HFFc6 (cell line): ENCODE measurements at places on chromosomes 13 and 19. TPM values are rescaled to one million over a fixed set of nuclear protein-coding genes. Genes with fewer than 3 reads are reported as not detected.

DNA sequence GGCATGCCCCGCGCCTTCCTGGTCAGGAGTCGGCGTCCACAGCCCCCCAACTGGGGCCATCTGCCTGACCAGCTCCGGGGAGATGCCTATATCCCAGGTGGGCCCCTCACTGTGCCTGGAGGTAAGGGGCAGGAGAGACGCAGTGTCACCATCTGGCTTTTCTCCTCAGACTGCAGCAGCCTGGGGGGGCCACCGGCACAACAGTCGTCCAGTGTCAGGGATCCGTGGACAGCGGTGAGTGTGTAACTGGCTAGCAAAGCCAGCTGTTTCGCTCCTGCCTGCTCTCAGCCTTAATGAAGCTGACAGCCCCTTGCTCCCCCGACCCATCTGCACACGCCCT, 227 bp downstream of the OVOL3 start:
- no peak for DNase-seq
- peaks cover 18% of the 10 kb centered on the region for H3K4me1 ChIP-seq
- H3K27ac ChIP-seq, result no peak overlapping the region
- H3K36me3 ChIP-seq, result peaks cover 21% of the 10 kb centered on the region

DNA sequence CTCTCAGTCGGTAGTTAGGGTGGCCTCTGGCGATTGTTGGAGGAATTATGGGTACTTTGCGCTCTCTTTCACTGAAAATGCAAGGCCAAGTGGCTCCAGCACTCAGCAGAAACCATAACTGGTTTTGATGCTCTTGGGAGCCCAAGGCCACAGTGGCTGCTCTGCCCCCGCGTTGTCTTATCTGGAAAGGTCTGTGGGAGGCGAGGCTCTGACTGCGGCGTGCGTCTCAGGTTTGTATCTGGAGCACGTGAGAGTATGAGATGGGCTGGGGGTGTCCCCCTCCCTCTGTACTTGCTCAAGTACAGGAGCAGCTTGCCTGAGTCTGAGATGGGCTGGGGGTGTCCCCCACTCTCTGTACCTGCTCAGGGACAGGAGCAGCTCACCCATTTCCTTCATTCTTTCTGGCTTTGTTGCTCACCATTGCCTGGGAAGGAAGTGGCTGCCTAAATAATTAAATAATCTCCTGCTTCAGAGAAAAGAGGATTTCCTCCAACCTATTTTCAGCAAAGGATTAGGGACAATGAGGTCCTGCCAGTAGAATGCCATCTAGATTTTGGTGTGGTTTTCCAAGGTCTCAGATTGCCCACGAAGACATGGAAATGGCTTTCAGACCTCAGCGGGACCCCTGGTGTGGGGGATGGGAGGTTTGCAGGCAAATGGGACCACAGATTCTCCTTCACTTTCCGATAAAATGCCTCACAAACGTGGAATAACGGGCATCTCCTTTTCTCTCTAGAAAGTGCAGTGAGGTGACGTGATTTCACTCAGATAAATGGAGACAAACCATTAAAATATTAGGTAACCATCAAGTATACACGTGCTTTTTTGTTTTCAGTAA, 14.7 kb downstream of the ATP11A start:
- no peaks in the 10 kb centered on the region; the same call in 1 of the 2 replicates for H3K36me3 ChIP-seq
- no peaks in the 10 kb centered on the region; the same call in 1 of the 2 replicates for H3K27me3 ChIP-seq
- H3K4me1 ChIP-seq, result no peaks in the 10 kb centered on the region
- DNase-seq, result no peak
- no peak overlapping the region for H3K4me3 ChIP-seq
- no peak overlapping the region for H3K27ac ChIP-seq

DNA sequence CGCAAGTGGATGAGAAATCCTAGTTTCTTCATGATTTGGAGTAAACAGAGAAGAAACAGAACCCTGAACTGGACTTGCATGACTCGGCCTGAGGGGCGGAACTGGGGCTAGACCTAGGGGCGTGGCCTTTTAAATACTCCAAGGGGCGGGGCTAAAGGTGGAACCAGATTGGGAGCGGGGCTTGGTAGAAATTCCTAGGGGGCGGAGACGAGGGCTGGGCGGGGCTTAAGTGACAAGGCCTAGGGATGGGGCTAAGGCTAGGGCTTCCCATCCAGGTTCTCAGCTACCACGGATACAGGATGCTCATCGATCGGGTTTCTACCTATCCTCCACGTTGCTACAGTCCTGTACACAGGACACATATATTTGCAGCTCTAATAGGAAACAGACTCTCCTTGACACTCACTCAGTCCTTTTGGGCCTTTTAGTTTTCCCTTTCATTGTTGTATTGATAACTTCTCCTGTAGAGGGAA, 372 bp upstream of the ZNF699 start:
- peak overlapping the region; percentile 98 for H3K4me3 ChIP-seq
- H3K27me3 ChIP-seq, result peaks cover 8% of the 10 kb centered on the region
- H3K4me1 ChIP-seq, result peaks cover 25% of the 10 kb centered on the region
- DNase-seq, result no peak
- H3K27ac ChIP-seq, result peak overlapping the region; percentile 96

- DNase-seq, result no peak
- no peaks in the 10 kb centered on the region for H3K4me1 ChIP-seq
- H3K4me3 ChIP-seq, result no peak overlapping the region
- H3K36me3 ChIP-seq, result no peaks in the 10 kb centered on the region
These were observed 141.7 kb upstream of the GJB6 start for GRCh38 chr13:20373861-20374260.

The HIF3A gene
- 0.14 to 2.1 TPM (median 0.51 TPM) in 3 replicates for total RNA-seq

- H3K36me3 ChIP-seq, result peaks cover 63% of the 10 kb centered on the region
- H3K27me3 ChIP-seq, result no peaks in the 10 kb centered on the region; the same call in 1 of the 2 replicates
- no peak overlapping the region for H3K27ac ChIP-seq
- DNase-seq, result no peak
These were observed 100.2 kb downstream of the KL start for GRCh38 chr13:33116321-33117010.

GRCh38 chr19:13207237-13207845, 57.1 kb downstream of the IER2 start:
- no peaks in the 10 kb centered on the region for H3K27me3 ChIP-seq
- no peak overlapping the region for H3K27ac ChIP-seq
- peaks cover 7% of the 10 kb centered on the region for H3K4me1 ChIP-seq
- no peak overlapping the region for H3K4me3 ChIP-seq
- H3K36me3 ChIP-seq, result no peaks in the 10 kb centered on the region

GRCh38 chr19:32859591-32859990, 10.0 kb downstream of the SLC7A9 start:
- no peak overlapping the region for H3K27ac ChIP-seq
- H3K36me3 ChIP-seq, result no peaks in the 10 kb centered on the region
- peaks cover 5% of the 10 kb centered on the region for H3K27me3 ChIP-seq
- no peaks in the 10 kb centered on the region for H3K4me1 ChIP-seq

The ZNF723 gene
- not detected in 3 replicates for total RNA-seq

DNA sequence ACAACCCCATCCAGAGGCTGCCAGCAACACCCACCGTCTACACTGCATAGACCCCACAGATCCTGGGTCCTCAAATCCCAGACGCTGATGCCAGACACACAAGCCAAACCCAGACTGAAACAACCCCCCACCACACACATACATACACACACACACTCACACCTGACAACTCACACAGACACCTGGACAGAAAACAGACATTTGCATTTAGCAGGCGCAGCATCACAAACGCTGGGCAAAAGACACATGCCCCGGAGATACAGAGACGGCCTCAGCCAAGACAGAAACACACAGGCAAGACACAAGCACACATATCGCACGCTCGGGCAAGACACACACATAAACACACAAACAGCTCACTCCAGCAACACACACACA, 1.3 kb downstream of the BBC3 start:
- H3K27ac ChIP-seq, result no peak overlapping the region
- peaks cover 10% of the 10 kb centered on the region; the same call in 1 of the 2 replicates for H3K36me3 ChIP-seq
- H3K4me1 ChIP-seq, result peaks cover 36% of the 10 kb centered on the region
- peak; percentile 14 for DNase-seq
- H3K4me3 ChIP-seq, result no peak overlapping the region
